ENCODE measurements at places on chromosomes 7 and 10. TPM values are rescaled to one million over a fixed set of nuclear protein-coding genes. Genes with fewer than 3 reads are reported as not detected.

GRCh38 chr10:78820007-78820362 lies 248.8 kb upstream of the ZMIZ1 start:
- no peak for DNase-seq

DNA sequence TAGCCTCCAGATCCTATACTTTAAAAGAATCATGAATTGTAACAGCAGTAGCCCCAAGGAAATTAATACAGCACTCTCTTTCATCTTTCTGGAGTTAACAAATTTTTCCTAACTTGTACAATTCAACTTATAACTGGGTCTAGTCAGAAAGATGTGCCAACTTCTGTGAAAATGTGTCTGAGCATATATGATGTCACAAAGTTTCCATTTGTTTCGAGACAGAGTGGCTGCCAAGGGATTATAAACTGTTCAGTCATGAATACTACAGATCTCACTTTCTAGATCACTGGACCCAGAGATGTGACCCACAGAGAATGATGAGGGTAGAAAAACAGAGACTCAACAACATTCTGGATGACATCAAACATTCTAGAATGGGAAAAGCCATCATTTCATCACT lies 249.2 kb upstream of the PHF14 start:
- no peak for DNase-seq

DNA sequence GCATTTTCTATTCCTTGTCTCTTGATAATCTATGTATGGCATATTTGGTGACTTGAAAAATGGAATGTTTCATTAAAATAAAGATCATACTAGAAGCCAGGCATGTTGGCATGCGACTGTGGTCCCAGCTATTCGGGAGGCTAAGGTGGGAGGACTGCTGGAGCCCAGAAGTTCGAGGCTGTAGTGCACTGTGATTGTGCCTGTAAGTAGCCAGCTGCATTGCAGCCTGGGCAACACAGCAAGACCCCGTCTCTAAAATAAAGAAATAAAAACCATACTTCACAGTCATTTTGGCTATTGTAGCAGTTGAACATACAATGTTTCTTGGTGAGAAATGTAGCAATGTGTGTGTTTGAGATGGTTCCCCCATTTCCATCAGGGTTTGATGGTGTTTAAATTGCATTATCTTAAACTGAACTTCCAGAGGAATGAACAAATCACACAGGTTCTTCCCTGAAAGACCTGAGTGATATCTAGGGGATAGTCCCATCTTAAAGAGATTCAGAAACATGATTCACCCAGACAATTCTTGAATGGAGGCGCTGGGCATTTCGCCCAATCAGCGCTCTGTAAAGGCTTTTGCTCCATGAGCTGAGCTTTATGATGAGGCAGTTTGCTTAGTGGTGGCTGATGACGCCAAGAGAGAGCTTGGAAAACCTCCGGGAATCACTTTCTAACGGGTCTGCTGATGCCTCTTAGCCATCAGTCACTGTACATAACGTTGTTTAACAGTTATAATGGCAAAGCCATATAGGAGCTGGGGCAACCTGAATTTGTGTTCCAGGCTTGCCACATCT lies 19.4 kb upstream of the BTBD16 start:
- no peak for DNase-seq

Gene UNCX
- not detected for total RNA-seq

Gene PTPRN2
- total RNA-seq, result 10.7 TPM

Gene OR6B1
- not detected for total RNA-seq
